Breast epithelium (tissue), 4 donors: ENCODE measurements at places on chromosomes 3 and 15. TPM values are rescaled to one million over a fixed set of nuclear protein-coding genes. Genes with fewer than 3 reads are reported as not detected.

GRCh38 chr3:195583831-195584542 lies at the start of gene APOD:
Gene APOD, minus strand, starts transcription at chr3:195583940. Its CDS starts 4,479 bp downstream, at chr3:195579461.
- DNase-seq = peak; percentile 73

- DNase-seq = peak; percentile 45
Measured at GRCh38 chr3:58332575-58333188, at the start of gene PXK. Gene PXK, plus strand, starts transcription at chr3:58332892. Its CDS starts 97 bp downstream, at chr3:58332989.

DNA sequence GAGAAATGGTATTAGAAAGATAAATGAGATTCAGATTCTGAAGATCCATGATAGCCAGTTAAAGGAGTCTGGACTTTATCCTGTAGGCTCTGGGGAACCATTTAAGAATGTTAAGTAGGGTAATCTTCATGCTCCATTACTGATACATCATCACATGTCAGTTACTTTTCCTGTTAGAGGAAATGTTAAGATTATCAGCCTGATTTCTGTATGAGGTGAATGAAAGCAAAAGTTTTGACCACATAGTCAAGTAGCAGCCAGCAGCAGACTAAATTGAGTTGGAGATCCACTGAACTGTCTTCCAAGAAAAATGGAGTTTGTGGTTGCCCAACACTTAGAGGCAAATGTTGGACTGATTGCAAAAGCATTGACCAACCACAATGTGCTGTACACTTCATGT lies 4.7 kb upstream of the COPB2 start:
- DNase-seq = no peak

DNA sequence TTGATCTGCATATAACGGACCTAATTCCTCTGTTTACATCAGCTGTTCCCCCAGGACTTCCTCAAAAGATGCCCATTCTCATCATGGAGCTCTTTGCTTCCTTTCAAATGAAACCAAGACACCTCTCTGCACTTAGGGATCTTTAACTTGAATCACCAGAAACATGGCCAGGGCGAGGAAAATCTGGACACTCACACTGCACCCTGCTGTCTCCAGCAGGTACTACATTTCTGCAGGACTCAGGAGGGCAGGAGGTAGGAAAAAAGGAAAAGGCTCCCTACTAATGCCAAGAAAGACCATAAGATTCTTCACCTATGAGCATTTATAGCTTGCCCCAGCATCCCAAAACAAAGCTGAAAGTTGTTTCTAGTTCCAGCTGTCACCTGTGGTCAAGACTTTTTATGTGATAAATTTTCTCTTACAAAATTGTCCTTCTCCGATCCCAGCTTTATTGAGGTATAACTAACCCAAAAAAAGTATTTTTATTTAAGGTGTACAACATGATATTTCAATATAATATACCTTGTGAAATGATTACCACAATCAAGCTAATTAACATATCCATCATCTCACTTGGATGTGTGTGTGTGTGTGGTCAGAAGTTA lies 87.3 kb upstream of the C15orf61 start:
- DNase-seq = no peak

DNA sequence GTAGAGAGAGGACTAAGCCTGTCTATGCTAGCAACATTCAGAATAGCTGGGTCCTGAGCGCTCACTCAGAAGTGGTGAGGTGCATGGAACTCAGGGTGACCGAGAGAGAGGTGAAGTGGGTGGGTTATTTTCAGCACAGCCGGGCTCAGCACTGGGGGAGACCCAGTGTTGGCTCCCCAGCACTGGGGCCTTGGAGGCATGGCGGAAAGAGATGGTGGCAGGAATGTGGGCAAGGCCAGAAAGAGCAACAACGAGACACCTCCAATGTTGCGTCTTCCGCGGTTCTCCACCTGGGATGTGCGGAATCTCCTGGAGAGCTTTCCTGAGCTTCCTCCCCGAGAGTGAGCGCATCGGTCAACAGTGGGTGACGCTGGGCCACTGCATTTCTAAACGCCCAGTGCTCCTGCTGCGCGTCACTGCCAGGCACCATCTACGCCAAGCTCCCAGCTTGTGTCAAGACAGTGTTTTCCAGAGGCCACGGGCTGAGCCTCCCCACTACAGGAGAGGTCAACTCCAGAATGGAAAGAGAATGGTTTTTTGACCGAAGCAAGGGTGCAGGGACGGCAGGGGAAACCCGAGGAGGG lies 148.4 kb downstream of the ADAMTS17 start:
- DNase-seq = no peak

DNA sequence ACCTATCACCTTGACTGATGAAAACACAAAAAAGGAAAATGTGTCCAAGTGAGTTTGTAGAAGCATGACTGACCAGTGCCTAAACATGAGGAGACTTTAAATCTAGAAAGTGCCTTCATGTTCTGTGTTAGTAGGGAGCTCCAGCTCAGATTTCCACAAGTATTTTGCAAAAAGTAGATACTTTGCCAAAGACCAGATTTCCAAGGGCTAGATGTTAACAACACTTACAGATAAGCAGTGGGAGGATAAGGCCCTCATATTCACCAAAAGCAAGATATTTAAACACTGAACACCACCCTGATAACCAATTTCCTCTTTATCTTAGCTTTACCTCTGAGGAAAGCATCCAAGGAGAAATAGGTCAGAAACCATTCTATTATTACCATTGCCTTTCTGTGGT lies 91.0 kb downstream of the MYO5A start:
- DNase-seq = no peak

Gene ALDH1A3
- total RNA-seq = 44.9 TPM

Gene BNIP2
- total RNA-seq = 167 TPM

DNA sequence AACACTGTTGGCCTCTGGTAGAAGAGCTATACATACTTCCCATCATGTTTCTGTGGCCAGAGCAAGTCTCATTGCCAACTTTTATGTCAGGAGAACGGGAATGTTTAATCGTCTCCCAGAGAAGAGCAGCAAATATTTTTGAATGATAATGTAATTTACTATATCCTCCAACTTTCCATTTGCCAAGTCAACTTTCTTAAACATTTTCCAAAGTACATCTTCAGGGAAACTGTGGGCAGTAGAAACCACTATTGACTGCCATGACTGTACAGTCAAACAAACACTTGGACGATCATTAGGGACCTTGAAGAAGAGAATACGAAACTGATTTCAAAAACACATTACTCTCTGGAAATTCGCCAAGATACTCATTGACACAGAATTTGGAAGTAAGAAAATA lies 201.5 kb downstream of the GABRB3 start:
- DNase-seq = no peak

DNA sequence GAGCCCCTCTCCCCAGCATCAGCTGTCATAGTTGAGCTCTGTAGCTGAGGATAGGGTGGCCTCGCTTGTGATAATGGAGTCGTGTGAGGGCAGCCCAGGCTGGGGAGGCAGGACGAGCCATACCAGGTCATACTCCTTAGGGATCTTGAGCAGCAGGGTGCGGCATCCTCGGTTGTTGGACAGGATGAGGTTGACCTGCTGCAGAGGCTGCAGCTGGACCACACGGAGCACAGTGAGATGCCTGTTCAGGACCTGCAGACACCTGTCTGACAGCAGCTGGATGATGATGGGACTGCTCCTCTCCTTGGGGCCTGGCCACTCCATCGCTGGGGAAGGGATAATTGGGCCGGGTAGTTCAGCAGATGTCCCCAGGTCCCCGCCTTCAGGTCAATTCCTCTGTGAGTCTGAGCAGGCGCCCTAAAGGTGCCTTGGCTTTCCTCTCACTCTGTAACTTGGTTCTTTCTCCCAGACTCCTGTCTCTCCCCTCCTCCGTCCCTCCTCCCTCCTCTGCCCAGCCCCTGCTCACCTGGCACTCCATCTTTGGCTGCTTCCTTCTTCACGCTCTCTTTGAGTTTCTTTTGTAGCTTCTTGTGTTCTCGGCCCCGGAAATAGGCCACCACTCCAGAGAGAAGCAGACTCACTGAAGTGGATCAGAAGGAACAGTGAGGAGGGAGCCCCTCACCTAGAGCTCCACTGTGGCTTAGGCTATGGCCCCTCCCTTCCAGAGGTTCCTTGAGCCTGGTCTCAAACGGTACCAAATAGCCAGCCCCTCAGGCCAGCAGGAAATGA lies 7.8 kb downstream of the DUOX2 start:
- no peak for DNase-seq

DNA sequence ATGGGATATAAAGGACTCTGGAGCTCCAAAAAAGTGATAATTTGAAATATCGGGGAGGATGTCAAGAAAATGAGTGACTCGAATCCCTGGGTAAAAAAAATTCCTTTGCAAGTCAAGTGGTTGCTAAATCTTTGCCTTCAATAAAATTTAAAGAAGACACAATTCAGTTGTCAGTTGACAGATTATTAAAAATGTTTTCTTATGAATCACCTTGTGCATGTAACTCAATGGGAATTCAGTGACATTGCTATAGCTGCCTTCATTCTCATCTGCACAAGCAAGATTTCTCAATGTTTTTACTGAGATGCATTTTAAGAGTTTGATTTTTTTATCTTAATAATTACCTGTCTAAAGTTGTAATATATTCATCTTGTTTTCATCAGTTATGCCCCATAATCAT lies 264.0 kb upstream of the IL12A start:
- no peak for DNase-seq

Gene FBXO40
- not detected for total RNA-seq

GRCh38 chr15:56965231-56966013 lies 47.0 kb downstream of the TCF12 start:
- DNase-seq = no peak
